Stimulated activated naive B cell treated with anti-CD40 and anti-IgM and Interleukin-4, amounts not matched to agents 10 μg/mL and 1 μg/mL and 100 μg/mL, for 72 hours (primary cell): ENCODE measurements at places on chromosomes 6 and 20.
A peak's percentile ranks its signal among the peaks of the same experiment; 100 is the strongest.

- DNase-seq, result no peak
- peaks cover 5% of the 10 kb centered on the region for H3K4me1 ChIP-seq
- H3K27ac ChIP-seq, result no peak overlapping the region
- peaks cover 14% of the 10 kb centered on the region for H3K36me3 ChIP-seq
- H3K27me3 ChIP-seq, result no peaks in the 10 kb centered on the region
Observed at GRCh38 chr6:5205035-5205507, 55.7 kb downstream of the LYRM4 start.

DNA sequence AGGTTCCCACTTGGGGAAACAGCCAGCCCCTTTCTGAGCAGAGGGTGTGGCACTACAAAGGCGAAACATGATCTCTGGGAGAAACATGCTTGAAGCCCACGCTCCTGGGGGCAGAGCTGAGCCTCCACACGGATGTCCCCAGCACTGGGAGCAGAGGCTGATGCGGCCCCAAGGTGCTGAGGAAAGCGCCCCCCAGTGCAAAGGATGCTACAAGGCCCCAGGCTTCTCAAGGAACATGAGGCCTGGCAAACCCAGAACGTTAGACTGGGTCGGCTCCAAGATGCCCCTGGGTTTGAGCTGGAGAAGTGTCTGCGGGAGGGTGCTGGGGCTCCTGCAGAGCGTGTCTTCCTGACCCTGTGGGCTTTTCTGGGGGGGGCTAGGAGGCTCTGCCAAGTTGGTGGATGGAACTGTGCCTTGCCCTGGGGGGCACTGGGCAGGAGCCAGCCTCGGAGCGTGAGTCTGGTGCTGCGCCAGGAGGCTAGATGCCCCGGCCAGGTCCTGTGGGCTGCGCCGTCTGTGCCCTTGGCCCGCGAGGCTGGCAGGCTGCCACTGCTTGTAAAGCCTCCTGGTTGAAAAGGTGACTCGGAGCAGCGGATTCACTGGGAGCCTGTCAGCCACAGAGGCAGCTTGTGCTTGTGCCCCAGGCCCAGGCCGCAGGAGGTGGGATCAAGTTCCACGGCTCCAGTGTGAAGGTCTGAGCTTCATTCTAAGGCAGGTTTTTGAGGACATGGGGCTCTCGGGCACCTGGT is 8.1 kb downstream of the SYNJ2 start:
- no peaks in the 10 kb centered on the region for H3K27me3 ChIP-seq
- peak overlapping the region; percentile 25 for H3K27ac ChIP-seq
- peak overlapping the region; percentile 69 for H3K4me3 ChIP-seq
- peaks cover 51% of the 10 kb centered on the region for H3K4me1 ChIP-seq
- H3K36me3 ChIP-seq, result peaks cover 17% of the 10 kb centered on the region

DNA sequence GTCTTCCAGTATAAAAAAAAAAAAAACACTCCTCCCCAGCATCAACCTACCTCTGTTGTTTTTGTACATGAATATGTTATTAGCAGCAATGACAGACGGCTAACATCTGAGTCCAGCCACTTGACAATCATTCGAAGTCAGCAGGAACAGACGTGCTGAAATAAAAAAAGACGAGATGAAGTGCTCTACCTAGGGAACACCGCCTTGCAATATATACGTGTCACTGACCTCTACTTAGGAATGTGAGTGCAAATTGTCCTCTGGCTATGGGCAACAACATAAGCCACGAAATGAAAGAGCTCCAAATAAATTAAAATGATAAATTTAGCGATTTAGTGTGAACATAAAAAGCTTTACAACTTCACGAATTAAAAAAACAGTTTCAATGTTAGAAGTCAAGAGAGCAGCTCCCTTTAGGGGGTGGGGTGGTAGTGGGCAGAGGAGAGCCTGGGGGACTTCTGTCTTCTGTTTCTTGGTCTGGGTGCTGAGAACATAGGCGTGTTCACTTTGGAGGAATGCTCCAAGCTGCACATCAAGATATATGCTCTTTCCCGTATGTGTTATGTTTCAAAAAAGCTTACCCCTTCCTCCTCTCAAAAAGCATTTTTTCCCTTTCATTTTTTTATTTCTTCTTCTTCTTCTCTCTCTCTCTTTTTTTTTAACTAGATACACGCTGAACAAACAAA is 23.3 kb downstream of the EDN1 start:
- no peak for DNase-seq
- no peaks in the 10 kb centered on the region for H3K27me3 ChIP-seq
- peaks cover 4% of the 10 kb centered on the region for H3K4me1 ChIP-seq
- H3K4me3 ChIP-seq, result no peak overlapping the region
- no peak overlapping the region for H3K27ac ChIP-seq

DNA sequence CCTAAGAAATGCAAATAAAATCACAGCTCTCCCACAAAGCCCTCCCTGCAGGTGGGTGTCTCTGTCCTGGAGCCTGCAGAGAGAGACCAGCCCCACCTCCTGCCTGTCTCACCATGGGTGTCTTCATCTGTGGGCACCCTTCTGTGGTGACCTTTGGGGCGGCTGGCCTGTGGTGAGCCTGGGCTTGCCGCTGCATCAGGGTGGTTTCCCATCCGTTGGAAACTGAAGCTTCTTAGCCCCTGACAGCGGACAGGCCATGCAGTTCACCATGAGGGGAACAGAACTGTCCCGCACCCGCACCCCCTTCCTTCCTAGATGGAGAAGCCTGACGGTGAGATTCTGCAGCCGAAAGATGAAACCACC is 42.3 kb upstream of the FRMD1 start:
- H3K4me1 ChIP-seq, result no peaks in the 10 kb centered on the region
- no peak overlapping the region for H3K4me3 ChIP-seq
- no peak for DNase-seq

DNA sequence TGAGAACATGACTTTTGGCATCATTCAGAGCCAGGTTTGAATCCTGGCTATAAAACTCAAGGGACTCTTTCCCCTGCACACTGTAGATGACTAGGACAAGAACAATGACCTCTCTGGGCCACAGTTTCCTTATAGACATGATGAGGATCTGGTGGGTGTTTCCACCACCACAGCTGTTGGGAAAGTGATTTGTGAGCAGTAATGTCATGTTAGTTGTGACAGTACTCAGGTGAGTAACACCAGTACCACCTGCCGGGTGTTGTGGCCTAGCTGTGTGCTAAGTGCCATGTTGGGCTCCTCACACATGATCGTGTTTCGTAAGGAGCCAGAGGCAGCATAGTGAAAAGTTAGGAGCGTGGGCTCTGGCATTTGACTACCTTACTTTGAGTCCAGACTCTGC is 24.1 kb downstream of the HM13 start:
- no peaks in the 10 kb centered on the region for H3K27me3 ChIP-seq
- no peak overlapping the region for H3K27ac ChIP-seq
- peaks cover 66% of the 10 kb centered on the region for H3K36me3 ChIP-seq

DNA sequence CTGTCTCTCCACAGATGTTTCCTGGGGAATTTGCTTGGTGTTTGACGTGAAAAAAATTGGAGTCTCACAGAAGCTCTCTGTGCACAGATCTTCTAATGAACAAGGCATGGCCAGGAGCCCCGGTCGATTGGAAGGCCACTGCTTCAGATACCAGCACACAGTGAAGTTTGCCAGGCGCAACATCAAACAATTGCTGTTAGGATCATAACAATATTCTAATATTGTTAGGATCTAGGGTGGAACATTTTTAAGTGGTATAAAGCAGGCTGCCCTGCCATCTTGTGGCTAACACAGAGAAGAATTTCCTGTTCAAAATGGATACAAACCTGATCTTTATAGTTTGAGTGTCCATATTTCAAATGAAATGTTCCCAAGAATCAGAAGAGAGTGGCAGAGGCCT is 64.1 kb downstream of the C6orf118 start:
- no peaks in the 10 kb centered on the region for H3K4me1 ChIP-seq
- no peaks in the 10 kb centered on the region for H3K36me3 ChIP-seq
- H3K4me3 ChIP-seq, result no peak overlapping the region
- H3K27ac ChIP-seq, result no peak overlapping the region
- no peak for DNase-seq

DNA sequence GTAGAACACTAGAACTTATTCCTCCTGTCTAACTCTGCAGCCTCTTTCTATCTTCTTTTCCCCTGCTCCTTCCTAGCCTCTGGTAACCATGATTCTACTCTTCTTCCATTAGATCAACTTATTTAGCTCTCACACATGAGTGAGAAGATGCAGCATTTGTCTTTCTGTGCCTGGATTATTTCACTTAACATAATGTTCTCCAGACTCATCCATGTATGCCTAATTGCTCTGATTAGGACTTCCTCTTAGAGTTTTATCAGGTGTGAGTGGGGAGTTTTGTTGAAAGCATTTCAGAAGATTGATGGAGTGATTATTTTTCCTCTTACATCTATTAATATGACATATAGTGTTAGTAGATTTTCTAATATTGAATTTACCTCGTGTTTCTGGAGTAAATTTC is 140.4 kb downstream of the CDKAL1 start:
- no peak overlapping the region for H3K27ac ChIP-seq
- H3K27me3 ChIP-seq, result no peaks in the 10 kb centered on the region
- H3K4me1 ChIP-seq, result peaks cover 20% of the 10 kb centered on the region
- DNase-seq, result no peak

DNA sequence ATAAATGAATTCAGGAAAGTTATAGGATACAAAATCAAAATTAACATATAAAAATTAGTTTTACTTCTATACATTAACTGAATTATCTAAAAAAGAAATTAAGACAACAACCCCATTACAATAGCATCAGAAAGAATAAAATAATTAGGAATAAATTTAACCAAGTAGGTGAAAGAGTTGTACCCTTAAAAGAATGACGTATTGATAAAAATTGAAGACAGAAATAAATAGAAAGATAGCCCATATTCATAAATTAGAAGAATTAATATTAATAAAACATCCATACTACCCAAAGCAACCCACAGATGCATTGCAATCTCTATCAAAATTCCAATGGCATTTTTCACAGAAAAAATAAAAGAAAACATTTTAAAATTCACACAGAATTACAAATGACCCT is 242.8 kb downstream of the MMUT start:
- H3K4me3 ChIP-seq, result no peak overlapping the region
- H3K27ac ChIP-seq, result no peak overlapping the region
- no peaks in the 10 kb centered on the region for H3K4me1 ChIP-seq
- no peaks in the 10 kb centered on the region for H3K27me3 ChIP-seq

GRCh38 chr6:16585805-16586204 is 175.5 kb downstream of the ATXN1 start:
- DNase-seq, result no peak
- H3K27ac ChIP-seq, result no peak overlapping the region
- peaks cover 41% of the 10 kb centered on the region for H3K4me1 ChIP-seq
- H3K27me3 ChIP-seq, result no peaks in the 10 kb centered on the region
- peak overlapping the region; percentile 3 for H3K4me3 ChIP-seq
- peaks cover 56% of the 10 kb centered on the region for H3K36me3 ChIP-seq

DNA sequence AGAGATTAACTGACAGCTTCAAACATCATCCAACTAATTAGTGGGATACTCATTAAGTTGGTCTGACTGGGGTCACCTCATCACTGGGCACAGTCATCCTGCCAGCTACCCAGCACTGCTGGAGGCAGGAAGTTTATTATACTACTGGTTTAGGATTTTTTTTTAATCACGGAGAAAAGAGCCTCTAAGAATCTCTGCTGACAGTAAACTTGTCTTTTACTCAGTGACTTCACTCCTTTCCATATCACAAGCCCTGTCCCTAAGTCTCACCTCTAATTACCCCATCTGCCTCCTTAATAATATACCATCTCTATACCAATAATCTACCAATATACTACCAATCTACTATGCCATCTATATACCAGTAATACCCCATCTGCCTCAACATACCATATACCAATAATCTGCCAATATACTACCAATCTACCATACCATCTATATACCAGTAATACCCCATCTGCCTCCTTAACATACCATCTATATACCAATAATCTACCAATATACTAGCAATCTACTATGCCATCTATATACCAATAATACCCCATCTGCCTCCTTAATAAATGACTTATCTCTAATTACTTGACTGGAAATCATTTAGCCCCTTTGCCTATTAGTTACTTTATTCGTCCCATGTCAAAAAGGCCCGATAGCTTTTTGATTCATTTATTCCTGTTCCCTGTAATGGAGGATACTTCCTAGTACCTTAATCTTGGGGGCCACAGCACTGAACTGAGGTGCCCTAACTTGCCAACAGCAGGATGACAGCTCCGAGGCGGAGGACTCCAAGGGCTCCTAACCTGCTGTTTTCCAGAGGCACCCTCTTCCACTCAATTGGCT is 5.0 kb downstream of the ATP5F1E start:
- DNase-seq, result no peak
- peaks cover 78% of the 10 kb centered on the region for H3K36me3 ChIP-seq
- peak overlapping the region; percentile 11 for H3K27ac ChIP-seq
- H3K27me3 ChIP-seq, result no peaks in the 10 kb centered on the region
- no peak overlapping the region for H3K4me3 ChIP-seq

DNA sequence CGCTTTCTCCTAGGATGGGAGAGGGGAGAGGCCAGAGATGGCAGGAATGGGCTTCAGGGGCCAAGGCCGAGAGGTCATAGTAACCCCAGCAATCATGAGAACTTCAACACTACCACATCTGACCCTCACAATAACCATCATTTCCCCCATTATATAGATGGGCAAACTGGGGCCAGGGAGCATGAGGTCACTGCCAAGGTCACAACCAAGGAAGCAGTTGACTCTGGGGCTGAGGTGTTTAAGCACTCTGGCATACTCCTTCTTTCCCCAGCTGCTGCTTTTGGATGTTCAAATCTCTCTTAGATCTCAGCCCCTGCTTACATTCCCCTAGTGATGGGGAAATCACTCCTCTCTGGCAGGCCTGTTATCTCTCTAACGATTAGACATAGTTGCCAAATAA is 39.6 kb downstream of the CDH22 start:
- no peak overlapping the region for H3K4me3 ChIP-seq
- peaks cover 51% of the 10 kb centered on the region for H3K27me3 ChIP-seq
- peaks cover 9% of the 10 kb centered on the region for H3K36me3 ChIP-seq
- no peaks in the 10 kb centered on the region for H3K4me1 ChIP-seq
- peak overlapping the region; percentile 16 for H3K27ac ChIP-seq
